ENCODE measurements at places on chromosomes 5 and 9.
A peak's percentile ranks its signal among the peaks of the same experiment; 100 is the strongest.

DNA sequence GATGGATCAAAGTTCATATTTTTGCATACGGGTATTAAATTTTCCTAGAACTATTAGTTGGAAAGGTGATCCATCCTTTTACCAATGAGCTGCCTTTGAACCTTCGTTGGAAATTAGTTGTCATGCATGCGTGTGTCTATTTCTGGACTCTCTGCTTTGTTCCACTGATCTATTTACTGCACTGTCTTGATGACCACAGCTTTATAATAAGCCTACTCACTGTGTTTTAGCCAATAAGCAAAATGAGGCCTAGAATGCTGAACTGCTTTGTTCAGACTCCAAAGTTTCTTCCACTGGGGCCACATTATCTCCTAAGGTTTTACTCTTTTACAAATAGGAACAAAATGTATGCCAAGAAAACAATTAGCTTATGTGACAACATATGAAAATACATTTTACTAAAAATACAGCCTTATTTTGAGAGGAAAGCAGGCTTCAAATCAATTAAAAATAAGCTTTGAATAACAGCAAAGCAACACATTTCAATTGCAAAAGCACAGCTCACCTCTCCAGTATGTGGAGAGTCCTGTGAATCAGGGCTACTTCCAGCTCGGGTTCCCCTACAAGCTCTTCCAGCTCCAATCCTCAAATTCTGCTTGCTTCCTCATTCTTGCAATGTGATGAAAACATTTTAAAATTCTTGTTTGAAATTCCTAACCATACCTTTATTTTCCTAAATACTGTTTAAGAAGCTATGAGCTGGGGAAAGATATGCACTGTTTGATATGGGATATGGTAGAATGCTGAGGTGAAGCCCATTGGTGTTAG is 72.0 kb downstream of the RETREG1 start:
- DNase-seq: no peak

DNA sequence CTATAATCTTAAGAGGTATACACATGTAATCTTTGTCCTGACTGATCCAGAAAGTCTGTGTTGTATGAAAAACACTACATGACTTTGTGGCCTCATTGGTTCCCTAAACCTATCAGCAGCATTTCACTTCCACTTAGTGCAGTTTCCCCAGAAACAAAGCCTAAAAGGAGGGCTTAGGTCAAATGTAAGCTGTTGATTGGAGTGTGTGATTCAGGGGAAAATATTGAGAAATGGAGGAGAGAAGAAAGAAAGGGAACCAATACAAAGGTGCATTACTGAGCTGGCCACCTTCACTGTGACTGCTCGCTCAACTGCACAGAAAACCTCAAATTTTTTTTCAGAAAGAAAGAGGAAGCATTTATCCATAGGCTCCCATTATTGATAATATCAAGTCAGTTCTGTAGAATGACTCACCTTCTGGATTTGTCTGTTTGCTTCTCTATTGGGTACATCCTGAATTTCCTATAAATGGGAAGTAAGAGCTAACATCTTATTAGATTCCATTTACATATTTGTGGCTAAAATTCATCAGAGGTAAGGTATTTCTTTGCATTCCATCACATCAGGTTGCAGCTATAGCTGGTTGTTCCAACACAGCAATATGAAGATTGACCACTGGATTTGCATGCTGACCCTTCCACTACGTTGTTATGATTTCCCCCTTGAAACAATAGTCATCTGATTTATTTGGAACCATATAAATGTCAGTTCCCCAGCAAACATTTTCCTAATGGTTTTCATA is 10.3 kb upstream of the FST start:
- DNase-seq: peak; percentile 13

DNA sequence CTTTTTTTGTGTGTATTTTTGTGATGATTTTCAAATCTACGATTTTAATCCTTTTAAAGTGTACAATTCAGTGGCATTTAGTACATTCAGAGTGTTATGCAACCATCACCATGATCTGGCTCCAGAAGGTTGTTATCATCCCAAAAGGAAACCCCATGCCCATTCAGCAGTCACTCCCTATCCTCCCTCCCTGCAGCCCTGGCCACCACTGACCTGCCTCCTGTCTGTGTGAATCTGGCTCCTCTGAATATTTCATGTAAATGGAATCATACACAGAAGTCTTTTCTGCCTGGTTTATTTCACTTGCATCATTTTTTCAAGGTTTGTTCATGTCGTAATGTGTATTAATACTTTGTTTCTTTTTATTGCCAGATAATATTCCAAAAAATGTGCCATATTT is 32.5 kb downstream of the HABP4 start:
- no peak for DNase-seq

- no peak for DNase-seq
Observed at GRCh38 chr5:125150041-125150669, 403.7 kb upstream of the ZNF608 start.

Measured in HFFc6 (cell line).